Hippocampal formation (tissue), 2 donors: ENCODE measurements at places on chromosomes 2 and 18.

GRCh38 chr2:63053889-63054602 is 3.4 kb downstream of the OTX1 start:
- DNase-seq, result no peak

DNA sequence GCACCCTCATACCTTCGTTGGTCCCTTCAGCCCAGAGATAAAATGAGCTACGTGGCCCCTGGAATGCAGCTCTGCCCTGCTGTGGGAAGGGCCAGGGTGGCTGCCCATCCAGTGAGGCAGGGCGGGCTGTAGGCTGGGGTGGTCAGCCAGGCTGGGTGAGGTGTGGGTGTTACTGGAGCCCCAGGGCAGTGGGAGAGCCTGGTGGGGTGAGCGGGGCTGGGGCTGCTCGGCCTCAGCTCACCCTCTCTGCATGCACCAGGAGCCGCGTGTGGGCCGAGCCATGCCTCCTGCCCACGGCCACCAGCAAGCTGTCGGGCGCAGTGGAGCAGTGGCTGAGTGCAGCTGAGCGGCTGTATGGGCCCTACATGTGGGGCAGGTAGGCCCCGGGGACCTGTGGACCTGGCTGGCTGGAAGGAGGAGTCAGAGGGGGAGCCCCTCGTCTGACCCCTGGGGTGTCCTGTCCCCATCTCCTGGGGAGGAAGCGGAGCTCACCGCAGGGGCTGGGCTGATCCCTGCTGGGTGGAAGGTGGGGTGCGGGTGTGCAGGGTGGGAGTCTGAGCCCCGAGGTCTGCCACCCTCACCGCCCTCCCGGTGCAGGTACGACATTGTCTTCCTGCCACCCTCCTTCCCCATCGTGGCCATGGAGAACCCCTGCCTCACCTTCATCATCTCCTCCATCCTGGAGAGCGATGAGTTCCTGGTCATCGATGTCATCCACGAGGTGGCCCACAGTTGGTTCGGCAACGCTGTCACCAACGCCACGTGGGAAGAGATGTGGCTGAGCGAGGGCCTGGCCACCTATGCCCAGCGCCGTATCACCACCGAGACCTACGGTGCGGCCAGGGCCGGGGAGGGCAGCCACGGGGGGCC is 5.5 kb downstream of the RNPEPL1 start:
- DNase-seq, result no peak

- no peak for DNase-seq
Measured at GRCh38 chr2:154527962-154528361, 170.5 kb upstream of the KCNJ3 start.

- no peak for DNase-seq
Measured at GRCh38 chr2:175350105-175350504, 168.6 kb upstream of the ATP5MC3 start.

DNA sequence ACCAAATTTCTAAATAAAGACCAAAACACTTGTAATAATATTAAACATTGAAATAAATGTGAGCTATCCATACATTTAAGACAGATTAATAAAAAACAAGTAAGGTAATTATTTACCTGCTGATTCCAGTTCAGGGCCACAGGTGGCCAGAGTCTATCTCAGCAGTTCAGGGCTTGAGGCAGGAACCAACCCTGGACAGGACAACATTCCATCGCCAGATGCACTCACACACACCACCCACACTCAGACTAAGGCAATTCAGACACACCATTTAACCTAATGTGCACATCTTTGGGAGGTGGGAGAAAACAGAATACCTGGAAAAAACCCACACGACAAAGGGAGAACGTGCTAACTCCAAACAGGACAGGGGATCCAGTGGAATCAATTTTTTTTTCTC is 14.1 kb upstream of the WDSUB1 start:
- no peak for DNase-seq

DNA sequence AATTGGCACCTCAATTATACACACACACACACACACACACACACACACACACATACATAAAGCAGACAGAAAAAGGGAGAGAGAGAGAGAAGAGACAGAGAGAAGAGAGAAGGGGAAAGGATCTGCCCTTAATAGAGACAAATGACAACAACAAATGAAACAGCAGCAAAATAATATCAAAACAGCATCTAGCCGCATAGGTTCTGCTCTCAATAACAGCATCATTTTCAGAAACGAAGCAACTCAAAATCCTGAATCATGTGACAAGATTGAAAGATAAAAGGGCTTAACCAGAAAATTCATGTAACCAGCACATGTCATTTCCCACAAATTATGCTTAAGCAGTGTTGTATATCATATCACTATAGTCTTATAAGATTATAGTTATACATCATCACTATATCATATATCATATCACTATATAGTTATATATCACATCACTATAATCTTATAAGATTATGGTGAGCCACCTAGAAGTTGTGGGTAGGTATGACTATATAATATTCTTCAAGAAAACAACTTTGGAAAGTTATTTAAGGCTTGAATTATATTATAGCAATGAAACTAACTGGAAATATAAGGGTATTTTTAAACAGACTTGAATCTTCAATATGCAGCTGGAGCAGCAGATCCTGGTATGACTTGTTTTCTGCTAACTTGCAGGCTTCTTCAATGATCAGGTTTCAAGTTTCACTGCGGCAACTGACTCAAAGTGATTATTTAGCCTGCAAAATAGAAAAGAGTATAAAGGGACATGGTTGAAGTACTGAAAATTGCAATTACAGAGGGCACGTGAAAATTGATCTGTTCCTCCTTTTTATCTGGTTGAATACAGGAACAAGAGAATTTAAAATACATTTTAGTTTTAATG is 16.1 kb upstream of the VPS54 start:
- no peak for DNase-seq

DNA sequence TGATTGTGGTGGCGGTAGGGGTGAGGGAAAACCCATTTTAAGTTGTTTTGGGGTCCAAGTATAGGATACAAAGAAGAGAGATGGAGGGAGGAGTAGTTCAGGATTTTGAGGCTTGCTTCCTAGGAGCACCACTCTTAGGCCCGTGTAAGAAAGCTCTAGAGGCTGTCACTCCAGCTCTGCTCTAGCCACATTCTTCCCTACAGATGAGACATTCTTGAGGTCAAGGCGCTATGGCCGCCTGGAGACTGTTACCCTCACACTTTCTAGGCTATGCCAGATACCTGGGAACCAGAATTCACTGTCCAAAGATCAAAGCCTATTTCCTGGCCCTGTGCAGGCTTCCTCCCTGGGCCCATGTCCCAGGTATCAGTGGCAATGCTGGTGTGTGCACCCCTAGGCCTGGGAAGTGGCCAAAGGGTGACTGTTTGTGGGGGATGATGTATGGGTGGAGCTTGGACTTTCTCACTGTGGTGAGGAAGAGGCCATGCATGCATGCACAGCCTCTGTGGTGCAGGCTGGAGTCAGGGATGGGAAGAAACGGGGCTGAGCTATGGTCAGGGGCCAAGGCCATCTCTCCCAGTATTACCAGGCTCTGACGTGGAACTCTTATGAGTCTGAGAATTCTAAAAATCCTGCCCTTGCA is 7.0 kb upstream of the TTL start:
- no peak for DNase-seq

DNA sequence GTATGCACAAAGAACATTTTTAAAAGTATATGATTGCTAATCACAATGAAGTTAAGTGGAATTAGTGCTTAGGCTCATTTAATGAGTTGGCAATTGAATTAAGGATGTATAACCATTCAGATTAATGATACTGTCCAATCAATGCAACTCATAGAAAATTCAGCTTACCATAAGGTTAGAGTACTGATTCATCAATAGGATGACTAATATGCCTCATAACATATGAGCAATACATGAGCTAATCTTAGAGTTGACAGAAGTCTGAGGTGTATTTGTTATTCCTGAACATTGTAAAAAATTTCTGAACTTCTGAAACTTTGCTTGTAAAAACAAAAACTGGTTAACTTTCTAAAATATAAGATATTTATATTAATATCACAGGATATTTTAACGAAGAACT is 118.3 kb upstream of the NETO1 start:
- no peak for DNase-seq
